ENCODE measurements at places on chromosomes 4 and X.

GRCh38 chrX:46704767-46705386 lies 54.0 kb downstream of the SLC9A7 start:
- DNase-seq: no peak

DNA sequence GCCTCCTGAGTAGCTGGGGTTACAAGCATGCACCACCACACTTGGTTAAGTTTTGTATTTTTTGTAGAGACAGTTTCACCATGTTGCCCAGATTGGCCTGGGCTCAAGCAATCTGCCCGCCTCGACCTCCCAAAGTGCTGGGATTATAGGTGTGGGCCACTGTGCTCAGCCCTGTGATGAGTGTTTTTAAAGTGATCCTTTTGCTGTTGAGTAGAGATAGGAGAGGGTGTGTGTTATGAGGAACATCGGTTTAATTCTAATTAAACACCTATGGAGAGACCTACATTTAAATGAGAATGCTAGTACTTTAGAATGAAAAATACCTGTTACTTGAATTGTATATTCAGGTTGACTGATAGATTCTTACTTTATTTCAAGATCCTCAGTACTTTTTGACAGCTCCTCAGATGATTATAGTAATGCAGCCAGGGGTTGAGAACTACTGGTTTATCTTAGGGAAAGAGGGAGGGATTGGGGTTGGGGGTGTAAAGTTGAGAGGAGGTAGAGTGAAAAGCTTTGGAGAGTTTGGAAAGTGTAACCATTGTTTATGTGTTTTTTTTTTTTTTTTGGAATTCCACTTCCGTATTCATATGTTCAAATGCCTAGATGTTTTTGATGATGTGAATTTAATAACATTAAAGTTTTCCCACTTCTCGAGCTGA lies 36.8 kb upstream of the DCK start:
- DNase-seq: no peak

- DNase-seq: no peak
These were observed 5.4 kb upstream of the PRICKLE3 start for GRCh38 chrX:49191574-49192011.

DNA sequence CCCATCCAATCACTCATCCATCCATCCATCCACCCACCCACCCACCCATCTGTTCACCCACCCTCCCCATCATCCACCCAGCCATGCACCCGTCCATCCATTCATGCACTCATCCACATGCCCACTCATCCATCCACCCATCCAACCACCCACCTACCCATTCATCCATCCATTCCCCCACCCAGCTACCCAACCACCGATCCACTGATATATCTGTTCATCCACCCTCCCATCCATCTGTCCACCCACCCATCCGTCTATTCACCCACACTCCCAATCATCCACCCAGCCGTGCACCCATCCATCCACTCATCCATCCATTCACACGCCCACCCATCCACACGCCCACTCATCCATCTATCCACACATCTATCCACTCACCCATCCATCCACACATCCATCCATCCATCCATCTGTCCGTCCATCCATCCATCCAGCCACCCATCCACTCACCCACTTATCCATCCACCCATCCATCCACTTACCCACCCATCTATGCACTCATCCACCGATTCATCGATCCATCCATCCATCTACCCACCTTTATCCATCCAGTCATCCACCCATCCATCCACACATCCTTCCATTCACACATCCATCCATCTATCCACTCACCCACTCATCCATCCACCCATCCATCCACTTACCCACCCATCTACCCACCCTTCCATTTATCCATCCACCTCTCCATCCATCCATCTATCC lies 28.4 kb downstream of the ASMTL start:
- DNase-seq: no peak

Measured in NCI-H1930 (cell line).